ENCODE measurements at places on chromosomes 16 and 17.

DNA sequence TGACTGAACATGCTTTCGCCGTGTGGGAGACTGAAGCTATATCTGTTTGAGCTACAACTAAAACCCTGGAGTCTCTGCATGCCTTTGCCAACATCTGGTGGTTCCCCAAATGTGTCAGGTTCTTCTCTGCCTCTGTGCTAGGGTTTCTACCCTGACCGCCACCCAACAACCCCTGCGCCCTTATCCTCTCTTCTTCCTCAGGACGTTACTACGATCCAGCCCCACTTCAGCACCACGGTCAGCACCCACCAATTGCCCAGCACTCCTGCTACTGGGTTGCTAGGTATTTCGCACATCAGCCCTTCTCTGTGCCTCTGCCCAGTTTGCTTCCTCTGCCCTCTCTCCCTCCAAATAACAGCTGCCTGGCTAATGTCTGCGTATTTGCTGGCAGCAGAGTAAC lies 106.3 kb upstream of the HSBP1 start:
- DNase-seq = peak; percentile 72

DNA sequence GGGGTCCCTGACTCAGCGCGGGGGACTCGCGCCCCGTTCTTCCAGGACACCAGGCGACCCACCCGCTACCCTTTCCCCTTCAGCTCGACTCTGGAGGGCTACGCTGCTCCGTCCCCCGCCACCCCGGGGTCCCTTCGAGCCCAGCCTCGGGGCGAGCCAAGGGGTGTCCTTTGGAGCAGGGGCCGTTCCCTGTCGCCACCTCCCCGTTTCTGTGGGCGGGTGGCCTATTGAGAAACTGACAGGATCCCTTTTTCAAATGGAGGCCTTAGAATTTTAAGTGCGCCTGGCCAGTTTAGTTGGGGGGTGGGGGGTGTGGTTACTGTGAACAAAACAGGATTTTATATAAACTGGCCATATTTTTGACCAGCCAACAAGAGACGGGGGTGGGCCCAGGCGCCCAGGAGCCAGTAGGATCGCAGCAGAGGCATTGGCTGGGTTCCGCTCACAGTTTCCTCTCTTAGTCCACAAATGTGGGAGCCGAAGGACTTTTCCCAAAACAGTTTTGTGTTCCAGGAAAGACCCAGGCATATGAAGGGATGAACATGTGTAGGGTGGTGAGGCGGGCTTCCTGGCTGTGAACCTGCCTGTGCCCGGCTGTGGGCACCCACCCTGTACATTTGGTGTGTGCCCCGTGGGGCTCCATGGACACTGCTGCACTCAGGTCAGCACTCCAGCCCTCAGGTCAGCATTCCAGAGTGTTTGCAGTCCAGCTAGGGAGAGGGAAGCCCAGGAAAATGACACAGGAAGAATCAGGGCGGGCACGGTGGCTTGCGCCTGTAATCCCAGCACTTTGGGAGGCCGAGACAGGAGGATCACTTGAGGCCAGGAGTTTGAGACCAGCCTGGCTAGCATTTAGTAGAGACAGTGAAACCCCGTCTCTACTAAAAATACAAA lies 722 bp upstream of the TIMP2 start:
- peak; percentile 89 for DNase-seq

- DNase-seq = peak; percentile 55
Measured at GRCh38 chr16:68884401-68884800, 41.1 kb downstream of the TANGO6 start.

GRCh38 chr17:46078675-46079074 lies 79.6 kb downstream of the STH start:
- no peak for DNase-seq

Data from lung (tissue), 17 donors.